ENCODE measurements at places on chromosomes 7 and 10. TPM values are rescaled to one million over a fixed set of nuclear protein-coding genes. Genes with fewer than 3 reads are reported as not detected.

The HABP2 gene
- total RNA-seq = not detected

The DOCK1 gene
- 48.4 TPM for total RNA-seq

The CLDN4 gene
- total RNA-seq = 8.1 TPM

The CLRN3 gene
- total RNA-seq = not detected

GRCh38 chr7:129110258-129110981 lies 34.1 kb upstream of the TSPAN33 start:
- DNase-seq = peak; percentile 15

- no peak for DNase-seq
Measured at GRCh38 chr10:126222736-126223511, 165.4 kb downstream of the ADAM12 start.
